Frontal cortex (tissue), 4 donors: ENCODE measurements at places on chromosomes 12 and 14. TPM values are rescaled to one million over a fixed set of nuclear protein-coding genes. Genes with fewer than 3 reads are reported as not detected.

SLC16A7 gene
- total RNA-seq = 26.1 TPM

RD3L gene
- total RNA-seq = not detected

WNT1 gene
- total RNA-seq = not detected

TMTC2 gene
- 15.9 TPM for total RNA-seq

DNA sequence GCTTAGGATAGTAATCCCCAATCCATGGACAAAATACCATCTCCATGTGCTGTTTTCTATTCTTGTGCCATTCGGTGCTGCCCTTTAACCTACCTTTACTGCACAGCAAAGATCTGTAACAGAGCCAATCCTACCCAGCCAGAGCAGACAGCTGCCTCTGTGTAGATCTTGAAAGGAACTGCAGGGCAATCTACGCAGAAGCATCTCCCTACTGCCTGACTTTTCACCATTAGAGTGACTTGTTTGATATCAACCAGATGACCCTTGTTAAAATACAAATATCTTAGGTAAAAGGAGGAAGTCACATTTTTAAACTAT is 33.9 kb upstream of the PPM1A start:
- no peak for DNase-seq

- DNase-seq = no peak
Observed at GRCh38 chr12:112684742-112685141, 106.8 kb upstream of the RPH3A start.

DNA sequence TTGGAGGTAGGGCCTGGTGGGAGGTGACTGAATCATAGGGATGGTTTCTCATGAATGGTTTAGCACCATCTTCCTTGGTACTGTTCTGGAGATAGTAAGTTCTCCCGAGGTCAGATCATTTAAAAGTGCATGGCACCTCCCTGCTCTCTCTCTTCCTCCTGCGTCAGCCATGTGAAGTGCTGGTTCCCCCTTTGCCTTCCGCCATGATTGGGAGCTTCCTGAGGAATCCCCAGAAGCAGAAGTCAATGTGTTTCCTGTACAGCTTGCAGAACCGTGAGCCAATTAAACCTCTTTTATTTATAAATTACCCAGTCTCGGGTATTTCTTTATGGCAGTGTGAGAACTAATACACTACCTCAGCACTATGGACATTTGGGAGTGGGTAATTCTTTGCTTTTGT is 4.8 kb upstream of the LGMN start:
- no peak for DNase-seq

- no peak for DNase-seq
Observed at GRCh38 chr14:32932302-32932913, 6.3 kb upstream of the NPAS3 start.

DNA sequence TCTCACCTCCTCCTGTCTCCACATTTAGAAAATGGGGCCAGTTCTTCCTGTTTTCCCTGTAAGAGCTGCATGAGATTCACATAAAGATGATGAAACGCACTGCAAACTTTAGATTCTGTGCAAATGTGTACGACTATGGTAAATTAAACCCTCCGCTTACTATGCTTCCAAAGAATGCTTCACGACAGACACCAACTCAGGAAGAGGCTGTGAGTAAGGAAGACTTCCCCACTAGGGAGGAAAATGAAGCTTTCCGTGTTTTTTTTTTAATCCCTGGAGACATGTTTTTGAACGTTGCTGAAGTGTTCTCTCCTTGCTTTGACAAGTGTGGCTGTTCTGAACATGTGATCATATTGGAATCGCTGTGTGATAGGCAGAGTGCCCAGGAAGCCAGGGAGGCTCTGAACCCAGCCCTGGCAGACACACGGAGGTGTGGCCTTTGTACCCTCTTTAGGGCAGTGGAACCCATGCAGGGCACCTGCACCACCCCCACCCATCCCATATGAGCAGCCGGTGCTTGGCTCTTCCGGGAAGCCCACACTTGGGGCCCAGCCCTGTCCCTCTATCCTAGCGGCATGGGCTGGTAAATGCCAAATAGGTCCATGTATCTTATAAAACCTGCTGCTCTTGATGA is 7.5 kb upstream of the SYNE3 start:
- DNase-seq = no peak

DNA sequence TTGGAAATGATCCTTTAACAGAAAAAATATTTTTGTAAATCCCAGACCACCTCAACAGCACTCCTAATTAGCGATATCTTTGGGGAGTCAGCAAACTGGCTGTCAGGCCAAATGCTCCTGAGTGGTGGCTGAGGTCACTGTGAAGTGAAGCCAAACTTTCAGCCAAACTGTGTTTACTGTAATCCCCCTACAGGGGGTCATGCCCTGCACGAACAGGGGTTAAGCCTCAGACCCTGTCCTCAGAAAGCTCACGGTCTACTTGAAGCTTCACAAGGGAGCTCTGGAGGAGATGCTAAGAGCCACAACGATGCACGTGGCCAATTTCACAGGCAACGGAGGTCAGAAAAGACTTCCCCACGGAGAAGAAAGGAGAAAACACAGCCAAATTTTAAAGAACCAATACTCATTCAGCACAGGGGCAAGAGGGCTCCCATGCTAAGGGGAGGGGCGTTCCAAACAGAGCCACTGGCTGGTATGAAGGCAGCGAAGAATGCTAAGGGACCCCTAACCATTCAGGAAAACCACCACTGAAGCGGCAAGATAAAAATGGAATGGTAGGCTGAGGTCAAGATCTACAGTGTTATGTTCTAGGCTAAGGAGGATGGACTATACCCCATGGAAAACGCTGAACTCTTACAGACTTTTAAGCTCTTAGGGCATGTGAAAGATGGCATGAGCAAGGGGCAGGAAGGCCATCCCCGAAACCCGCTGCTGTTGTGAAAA is 105.4 kb downstream of the ITPR2 start:
- no peak for DNase-seq

- DNase-seq = no peak
Observed at GRCh38 chr12:103623716-103624115, 36.6 kb downstream of the STAB2 start.

- no peak for DNase-seq
Observed at GRCh38 chr14:37262649-37263048, 64.9 kb downstream of the MIPOL1 start.

DNA sequence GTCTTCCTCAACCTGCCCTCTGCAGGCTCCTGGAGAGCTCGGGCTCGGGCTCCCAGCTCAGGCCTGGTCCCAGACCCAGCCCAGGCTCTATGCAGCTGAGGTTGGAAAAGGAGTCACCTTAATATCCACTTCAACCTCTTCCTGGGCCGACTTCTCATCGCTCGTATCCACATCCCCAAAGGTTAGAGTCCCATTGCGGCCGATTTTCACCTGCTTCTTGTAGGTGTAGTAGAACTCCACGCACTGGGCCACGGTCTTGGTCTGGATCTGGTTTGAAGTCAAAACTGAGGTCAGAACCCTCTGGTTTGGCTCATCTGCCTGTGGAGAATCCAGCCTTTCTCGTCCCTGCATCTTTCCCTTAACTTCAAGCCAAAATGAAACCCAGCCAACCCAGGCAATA is 8.4 kb upstream of the PNMA1 start:
- DNase-seq = no peak
